Renal cortex interstitium (tissue), 15 donors: ENCODE measurements at places on chromosomes 16 and 17. TPM values are rescaled to one million over a fixed set of nuclear protein-coding genes. Genes with fewer than 3 reads are reported as not detected.

GRCh38 chr16:56041556-56042140 is 149.6 kb upstream of the GNAO1 start:
- no peak for DNase-seq

DNA sequence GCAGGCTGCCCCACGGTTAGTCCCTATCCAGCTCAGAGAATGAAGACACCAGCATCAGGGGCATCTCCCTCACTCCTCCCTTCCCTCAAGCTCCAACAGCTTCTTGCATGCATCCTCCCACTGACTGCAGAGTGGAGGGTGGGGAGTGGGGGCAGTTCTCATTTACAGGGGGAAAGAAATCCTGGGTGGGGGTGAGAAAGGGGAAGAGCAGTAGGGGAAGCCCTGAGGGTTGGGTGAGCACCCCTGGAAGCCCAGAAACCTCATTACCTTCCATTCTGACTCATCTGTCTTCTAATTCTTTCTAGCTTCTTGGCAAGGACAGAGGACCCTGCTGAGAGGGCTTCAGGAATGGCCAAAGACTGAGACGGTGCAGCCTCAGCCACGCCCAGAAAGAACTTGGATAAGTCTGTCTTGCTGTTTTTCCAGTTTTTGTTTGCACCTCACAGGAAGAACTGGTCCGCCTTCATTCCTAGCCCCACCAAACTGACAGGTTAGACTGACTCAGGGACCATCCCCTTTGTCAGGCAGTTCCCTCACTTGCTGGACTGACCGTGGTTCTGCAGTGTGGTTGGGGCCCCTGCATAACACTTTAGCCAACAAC is 52.5 kb upstream of the WSB1 start:
- no peak for DNase-seq

The BCO1 gene
- polyA plus RNA-seq, result 2.4 TPM

The MYOCD gene
- polyA plus RNA-seq, result 7.4 TPM

The CD300H gene
- polyA plus RNA-seq, result not detected

DNA sequence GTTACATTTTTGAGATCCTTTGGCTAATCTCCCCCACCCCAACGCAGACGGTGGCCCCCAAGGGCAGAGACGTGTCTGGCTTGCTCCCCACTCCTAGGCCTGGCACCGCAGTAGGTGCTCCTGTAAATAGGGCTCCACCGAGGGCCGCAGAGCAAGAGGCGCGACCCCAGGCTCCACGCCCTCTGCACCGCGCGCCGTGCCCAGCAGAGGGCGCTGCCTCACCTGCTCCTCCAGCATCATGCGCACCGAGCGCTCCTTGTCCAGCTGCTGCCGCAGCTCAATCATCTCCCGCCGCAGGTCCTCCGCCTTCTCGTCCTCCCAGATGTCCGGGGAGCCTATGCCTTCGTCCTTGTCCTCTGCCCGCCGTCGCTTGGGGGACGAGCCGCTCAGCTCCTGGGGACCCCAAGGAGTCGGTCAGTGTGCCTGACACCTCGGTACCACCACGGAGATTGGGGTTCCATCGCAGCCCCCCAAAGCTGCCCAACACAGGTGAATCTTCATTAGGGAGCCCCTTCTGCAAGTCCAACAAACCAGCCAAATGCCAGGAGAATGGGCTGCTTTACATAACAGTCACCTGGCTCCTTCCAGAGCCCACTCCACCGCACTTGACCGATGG is 11.2 kb downstream of the TFAP4 start:
- no peak for DNase-seq

DNA sequence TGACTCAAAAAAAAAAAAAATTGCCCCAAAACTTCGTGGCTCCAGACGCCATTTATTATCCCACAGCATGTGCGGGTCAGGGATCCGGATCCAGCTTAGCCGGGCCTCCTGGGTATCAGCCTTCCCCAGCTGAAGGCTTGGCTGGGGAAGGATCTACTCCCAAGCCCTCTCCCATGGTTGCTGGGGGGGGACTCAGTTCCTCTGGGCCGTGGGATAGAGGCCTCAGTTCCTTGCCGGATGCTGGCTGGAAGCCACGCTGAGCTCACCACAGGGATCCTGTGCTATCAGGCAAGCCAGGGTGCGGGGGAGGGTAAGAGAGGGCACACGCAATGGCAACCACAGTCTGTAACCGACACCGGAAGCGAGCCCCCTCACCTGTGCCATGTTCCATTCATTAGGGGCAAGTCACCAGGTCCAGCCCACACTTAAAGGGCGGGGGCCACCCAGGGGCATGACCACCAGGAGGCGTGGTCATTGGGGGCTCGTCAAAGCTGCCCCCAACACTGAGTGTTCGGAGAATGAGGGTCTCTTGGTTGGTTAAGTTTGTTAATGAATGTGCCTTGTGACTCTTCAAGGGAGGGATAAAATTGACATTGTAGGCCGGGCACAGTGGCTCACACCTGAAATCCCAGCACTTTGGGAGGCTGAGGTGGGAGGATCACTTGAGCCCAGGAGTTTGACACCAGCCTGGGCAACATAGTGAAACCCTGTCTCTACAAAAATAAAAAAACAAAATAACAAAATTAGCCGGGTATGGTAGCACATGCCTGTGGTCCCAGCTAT is 210.0 kb upstream of the GSE1 start:
- DNase-seq, result no peak
